ENCODE measurements at places on chromosomes 2 and 18.

- DNase-seq = no peak
These were observed 515.4 kb upstream of the RAB6C start for GRCh38 chr2:129464036-129464435.

- DNase-seq = no peak
These were observed 138.2 kb downstream of the CABLES1 start for GRCh38 chr18:23273443-23273966.

DNA sequence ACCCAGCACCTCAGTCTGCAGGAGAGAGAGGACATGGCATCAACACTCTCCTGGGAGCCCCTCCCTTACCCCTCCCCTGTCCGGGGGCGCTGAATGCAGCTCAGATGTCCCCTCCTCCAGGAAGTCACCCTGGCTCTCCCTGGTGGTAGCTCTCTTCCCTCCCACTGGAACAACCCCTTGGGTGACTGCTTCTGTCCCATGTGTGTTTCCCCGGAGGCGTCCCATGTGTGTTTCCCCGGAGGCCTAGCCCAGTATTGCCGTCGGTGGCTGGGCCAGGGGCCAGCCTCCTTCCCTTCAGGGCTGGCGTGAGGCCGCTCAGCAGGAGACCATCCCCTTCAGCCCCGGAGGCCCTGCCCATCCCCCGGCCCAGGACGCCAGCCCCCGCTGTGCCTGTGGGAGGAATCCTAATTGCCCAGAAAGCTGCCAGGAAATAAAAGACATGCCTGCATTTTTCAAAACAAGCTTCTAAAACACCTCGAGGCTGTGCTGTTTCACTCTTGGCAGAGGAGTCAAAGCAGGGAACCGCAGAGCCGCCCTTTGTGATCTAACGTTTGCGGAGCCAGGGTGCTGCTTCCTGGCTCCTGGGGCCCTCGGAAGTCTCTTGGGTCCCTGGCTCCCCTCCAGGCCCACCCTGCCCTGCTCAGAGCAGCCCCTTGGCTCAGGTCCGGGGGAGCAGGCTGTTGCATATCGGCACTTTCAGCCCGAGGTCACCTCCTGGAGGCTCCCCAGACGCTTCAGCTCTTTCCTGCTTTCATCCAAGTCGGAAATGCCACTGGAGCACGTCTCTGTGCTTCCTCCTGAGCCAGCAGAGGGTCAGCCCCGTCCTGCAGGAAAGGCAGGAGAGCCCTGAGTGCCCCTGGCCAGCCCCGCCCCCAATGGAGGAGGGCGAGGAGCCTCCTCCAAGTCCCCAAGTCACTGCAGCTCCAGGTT is 11.4 kb downstream of the SNED1 start:
- DNase-seq = no peak

DNA sequence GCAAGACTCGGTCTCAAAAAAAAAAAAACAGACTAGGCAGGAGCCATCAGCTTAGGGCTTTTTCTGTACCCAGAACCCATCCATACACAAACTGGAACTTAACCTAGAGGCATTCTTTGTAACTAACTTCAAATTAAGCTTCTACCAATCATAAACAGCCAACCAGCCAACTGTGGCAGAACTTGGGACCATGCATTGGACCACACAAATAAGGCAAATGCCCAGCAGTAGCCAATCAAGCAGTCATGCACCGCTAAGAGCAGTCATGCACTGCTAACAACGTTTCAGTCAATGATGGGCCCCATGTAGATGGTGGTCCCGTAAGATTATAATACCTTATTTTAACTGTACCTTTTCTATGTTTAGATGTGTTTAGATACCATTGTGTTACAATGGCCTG is 22.7 kb downstream of the TUBB6 start:
- no peak for DNase-seq

- no peak for DNase-seq
These were observed 641.7 kb downstream of the CBLN2 start for GRCh38 chr18:71902482-71902881.

- DNase-seq = no peak
These were observed 14.1 kb upstream of the GMPPA start for GRCh38 chr2:219484343-219485200.

GRCh38 chr2:217880287-217880889 is 122.4 kb downstream of the TNS1 start:
- no peak for DNase-seq
